ENCODE measurements at places on chromosomes 16 and 17.

GRCh38 chr16:82149536-82149935 lies 20.5 kb downstream of the MPHOSPH6 start:
- no peak for DNase-seq

- DNase-seq = no peak
These were observed 131.2 kb downstream of the HS3ST3B1 start for GRCh38 chr17:14432079-14432478.

GRCh38 chr17:50719924-50720794 lies 756 bp downstream of the LUC7L3 start:
- no peak for DNase-seq

DNA sequence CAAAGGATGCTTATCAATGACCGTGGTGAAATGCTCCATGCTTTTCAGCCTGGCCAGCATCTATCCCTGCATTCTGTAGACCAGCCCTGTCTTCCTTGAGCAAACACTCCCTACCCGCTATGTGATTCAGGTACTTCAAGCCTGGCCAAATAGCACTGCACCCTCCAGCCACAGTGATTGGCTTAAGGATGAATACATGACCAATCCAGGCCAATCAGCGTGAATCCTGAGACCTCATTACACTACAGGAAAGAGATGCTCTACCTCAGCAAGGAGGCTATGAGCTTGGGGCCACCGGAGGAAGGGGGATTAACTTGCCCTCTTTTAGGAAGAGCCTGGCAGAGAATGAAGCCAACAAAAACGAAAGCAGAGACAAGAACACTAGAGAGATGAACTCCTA lies 162.5 kb downstream of the ZNF423 start:
- DNase-seq = no peak

All from activated CD8-positive, alpha-beta memory T cell treated with anti-CD3 and anti-CD28 coated beads for 24 hours (primary cell).